ENCODE measurements at places on chromosomes 5 and 9. TPM values are rescaled to one million over a fixed set of nuclear protein-coding genes. Genes with fewer than 3 reads are reported as not detected.

DNA sequence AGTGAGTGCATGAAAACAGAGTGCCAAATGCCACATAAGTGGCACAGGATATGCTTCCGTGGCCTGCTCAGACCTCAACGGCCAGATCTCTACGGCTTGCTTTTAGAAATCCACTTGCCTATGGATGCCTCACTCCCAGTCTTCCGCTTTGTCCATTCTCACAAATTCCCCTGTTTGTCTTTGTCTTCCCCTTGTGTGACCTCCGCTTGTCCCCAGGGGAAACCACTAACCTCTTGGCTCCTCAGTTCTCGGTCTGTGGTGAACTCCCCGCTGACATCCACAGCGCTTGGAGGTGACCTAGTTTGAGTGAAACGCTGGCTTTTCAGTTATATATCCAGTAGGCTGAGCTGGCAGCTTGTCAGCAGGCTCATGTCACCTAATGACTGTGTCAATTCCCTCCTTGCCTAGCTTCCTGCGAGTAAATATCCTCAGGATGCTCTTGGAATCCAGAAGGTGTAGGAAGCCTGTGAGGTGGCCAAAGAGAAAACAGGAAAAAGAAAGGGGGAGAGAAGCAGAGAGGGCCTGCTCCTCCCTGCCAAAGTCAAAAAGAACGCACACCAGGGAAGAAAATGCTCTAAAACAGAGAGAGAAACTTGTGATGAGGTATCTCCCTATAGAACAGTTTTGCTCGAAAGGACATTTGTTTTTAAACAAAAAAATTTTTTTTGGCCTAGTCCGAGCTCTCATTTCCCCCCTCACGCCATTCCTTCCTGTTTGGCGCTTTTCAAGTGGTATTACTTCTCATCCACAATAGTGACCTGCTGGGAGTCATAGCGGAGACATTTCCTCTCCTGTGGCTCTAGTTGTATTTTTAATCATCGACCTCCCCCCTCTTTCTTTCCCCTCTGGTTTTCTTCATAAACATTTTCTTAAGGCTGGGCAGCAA, 101.6 kb upstream of the SPRY4 start:
- no peak for DNase-seq

- no peak for DNase-seq
Measured at GRCh38 chr5:14915291-14915952, 43.8 kb upstream of the ANKH start.

DNA sequence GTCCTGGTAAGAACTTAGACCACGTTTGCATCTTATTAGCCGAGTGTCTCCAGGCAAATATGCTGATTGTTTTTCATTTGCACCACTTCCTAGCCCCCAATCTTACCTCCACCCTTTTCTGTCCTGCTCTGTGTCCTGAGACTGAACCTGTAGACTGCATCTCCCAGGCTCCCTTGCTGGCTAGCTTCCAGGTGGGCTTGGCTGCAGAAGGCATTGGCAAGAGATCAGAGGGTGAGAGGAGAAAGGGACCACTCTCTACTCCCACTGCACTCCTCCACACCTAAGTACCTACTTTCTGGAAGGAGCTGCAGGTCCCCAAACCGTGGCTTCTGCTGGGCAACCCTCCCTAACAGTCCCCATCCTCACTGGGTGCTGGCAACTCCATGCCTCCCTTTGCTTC, 59.9 kb upstream of the XPA start:
- no peak for DNase-seq

DNA sequence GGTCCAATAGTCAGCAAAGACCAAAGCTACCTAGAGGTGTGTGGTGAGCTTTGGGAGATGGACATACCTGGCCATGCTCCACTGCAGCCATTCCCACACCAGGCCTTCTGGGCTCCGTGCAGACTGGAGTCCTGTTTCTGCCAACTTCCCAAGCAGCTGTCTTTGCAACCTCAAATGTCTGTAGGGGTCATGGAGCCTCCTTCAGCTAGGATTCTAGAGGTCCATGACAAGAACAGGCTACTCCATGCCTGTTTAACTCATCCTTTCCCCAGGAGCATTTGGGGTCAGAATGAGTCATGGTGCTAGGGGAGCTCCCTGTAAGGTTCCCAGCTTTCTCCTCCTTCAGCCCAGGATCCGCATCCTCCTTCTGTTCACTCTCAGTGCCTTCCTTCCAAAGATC, 17.1 kb downstream of the VPS13A start:
- no peak for DNase-seq

DNA sequence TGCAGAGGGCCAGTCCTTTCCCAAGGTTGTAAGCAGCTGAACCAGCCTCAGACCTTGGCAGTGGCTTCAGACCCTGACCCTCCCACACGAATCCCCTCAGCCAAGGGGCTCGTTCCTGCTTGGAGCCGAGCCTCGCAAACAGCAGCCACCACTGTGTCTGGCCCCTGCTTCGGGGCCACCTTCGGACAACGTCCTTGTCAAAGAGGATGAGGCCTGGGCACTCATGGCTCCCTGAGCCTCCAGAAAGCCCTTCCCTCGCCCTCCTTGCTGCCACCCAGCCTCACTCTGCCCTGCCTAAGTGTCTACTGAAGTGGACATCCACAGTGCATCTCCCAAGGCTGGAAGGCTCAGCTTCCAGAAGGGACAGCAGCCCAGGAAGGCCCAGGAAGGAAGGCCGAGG, 161.7 kb downstream of the OLFM1 start:
- no peak for DNase-seq

Gene FST
- 2.1 TPM for total RNA-seq

DNA sequence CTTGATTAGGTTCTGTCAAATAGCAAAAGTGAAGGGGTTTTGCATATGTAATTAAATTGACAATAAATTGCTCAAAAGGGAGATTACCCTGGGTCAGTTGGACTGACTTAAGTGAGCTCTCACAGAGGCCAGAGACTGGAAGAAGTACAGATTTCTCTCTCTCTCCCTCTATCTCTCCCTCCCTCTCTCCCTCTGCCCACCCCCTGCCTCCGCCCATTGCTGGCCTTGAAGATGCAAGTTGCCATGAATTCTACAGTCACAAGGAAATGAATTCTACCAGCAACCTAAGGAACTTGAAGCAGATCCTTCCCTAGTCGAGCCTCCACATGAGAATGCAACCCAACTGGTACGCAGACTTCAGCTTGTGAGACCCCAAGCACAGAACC, 119.2 kb downstream of the LPAR1 start:
- DNase-seq, result no peak

Gene FAM151B
- 2.5 TPM for total RNA-seq

GRCh38 chr5:10352430-10353240, 860 bp upstream of the MARCHF6 start:
- DNase-seq, result no peak

- DNase-seq, result peak; percentile 74
Measured at GRCh38 chr9:109035684-109036423, 22.6 kb upstream of the CTNNAL1 start.

DNA sequence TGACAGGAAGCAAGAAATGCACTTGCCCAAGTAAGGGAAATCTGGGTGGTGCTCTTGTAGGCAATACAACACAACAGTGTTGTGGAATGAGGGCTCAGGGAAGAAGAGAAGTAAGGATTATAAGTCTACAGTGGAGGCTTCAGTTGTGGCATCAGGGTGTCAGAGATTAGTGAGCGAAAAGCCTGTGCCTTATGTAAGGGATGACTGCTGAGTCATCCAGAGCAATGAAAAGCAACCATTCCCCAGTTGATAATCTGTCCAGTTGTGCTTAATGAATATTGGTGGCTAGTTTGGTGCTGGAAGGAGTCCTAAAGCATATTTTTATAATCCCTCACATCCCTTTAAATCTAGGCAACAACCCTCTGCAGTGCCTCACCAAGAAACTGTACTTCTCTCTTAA, 42.0 kb downstream of the FBXO38 start:
- no peak for DNase-seq

GRCh38 chr5:80078921-80079320, 43.8 kb downstream of the THBS4 start:
- DNase-seq, result no peak

DNA sequence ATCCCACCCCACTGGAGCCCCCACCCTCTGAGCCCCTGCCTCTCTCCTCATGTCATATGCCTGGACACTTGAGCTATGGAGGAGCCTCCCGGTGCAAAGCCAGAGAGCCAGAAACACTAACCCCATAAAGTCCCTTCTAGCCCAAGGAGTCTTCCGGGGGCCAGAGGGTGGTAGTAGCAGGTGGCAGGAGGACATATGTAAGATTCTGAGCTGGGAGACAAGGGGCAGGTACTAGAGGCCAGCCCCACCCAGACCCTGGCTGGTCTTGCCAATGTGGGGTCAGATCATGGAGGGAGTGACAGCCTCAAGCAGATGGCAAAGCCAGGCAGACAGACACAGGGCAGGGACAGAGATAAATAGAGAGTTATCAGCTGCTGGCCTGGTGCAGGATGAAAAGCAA, 63.4 kb downstream of the PSD2 start:
- DNase-seq, result no peak

DNA sequence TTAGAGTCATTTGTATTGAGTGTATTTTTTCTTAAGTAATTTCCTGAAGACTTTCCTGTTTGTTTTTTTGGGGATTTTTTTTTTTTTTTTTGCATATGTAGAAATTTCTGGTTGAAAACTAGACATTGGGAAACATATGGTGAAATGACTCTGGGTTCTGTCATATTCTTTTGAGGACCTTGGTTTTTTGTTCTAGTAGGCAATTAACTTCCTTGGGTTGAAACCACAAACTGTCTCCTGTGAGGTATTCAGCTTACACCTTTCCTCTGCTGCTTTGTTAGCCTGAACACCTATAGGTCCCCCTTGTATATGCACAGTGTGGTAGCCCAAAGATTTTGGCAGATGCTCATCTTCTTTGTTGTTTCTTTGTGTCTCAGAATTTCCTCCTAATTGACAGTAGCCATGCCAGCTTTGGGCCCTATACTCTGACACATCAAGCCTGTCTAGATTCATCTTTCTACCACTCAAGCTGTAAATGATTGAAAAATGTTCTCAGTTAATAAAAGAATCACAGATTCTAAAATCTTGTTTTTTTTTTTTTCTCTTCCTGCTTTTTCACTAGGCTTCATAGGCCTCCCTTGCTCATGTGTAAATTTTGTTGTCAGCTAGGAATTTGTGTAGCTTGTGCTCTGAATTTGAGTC, 140.6 kb downstream of the COMMD10 start:
- DNase-seq, result no peak

- no peak for DNase-seq
Measured at GRCh38 chr5:145294331-145294730, 540.8 kb downstream of the PRELID2 start.

DNA sequence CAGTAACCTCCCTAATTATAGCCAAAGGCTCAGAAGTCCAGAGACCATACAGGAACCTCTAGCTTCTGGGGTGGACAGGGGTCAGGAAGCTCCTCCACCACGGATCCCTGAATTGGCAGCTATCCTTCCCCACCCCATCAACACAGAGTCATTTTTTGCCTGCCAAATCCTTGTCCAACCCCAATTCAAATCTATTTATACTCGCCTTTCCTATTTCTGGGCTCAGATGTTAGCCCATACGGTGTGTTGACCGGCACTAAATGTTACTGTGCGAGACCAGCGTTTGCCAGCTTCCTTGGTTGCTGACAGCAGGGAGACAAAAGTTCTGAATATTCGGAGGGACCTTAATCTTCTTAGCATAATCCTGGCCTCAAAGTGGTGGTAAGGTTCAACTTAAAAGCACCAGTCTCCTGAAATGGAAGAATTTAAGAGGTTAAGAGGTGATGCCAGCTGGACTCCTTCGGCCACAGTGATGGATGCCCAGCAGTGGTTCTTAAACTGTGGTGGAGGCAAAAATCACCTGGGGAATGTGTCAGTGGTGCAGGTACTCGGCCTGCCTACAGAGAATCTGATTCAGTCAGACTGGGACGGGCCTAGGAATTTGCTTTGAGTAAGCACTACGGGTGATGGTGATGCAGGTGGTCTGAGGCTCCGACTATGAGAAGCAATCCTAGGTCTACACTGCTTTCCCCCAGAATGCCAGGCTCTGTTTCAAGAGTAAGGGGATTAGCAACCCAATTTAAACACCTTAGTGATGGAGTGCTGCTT, 204.8 kb upstream of the MEF2C start:
- DNase-seq, result no peak
